Stimulated activated CD8-positive, alpha-beta memory T cell treated with anti-CD3 and anti-CD28 coated beads, Interleukin-2, amount 100 ng/mL, for 1 hour (primary cell): ENCODE measurements at places on chromosomes 11 and 22.

GRCh38 chr22:45911601-45912271, 65.2 kb downstream of the WNT7B start:
- no peak for DNase-seq

DNA sequence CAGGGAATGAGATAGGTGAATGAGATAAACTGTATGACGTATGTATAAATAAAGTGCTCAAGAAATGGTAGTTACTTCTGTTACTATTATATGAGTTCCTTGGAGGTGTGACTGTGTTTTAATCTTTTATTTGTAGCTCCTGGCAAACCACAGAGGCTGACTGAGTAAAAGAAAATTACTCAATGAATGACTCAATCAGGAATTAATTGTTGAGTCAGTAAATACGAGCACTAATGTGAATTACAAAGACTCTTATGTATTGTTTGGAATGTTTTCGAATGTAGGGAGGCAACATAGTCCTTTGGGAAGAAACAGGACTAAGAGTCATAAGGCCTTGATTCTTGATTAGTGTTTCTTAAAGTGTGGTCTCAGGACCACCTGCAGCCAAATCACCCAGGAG, 51.1 kb upstream of the BLID start:
- DNase-seq: no peak

DNA sequence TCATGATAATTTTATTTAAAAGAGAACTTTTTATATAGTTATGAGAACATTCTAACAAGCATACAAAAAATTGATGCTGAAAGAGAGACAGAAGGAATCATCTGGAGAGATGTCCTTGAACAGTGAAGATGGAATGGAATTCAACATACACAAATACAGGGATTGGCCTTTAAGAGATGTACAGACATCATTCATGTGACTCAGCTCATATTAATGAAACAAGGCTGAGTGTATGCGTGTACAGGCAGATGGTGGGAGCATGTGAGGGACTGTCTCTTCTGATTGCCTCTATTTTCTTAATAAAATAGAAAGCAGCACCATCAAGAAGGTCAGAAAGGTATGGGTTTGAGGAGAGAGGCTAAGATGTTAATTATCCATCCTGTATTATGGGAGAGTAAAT, 793.3 kb downstream of the CNTN5 start:
- DNase-seq: no peak

DNA sequence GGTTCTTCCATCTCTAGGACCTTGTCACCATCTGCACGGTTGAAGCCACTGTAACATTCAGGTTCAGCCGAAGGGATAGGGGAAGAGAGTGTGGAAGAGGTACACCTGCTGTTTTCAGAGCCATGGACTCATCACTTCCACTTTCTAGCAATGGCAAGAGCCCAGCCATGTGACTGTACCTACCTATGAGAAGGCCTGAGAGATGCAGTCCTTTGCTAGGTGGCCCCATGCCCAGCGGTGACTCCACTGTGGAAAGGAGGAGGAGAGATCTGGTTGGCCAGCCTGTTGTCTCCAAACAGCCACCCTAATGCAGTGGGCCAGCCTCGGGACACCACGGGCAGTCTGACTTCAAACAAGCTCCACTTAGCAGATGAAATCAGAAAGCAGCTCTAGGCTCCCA, 16.0 kb downstream of the RASD2 start:
- DNase-seq: no peak

DNA sequence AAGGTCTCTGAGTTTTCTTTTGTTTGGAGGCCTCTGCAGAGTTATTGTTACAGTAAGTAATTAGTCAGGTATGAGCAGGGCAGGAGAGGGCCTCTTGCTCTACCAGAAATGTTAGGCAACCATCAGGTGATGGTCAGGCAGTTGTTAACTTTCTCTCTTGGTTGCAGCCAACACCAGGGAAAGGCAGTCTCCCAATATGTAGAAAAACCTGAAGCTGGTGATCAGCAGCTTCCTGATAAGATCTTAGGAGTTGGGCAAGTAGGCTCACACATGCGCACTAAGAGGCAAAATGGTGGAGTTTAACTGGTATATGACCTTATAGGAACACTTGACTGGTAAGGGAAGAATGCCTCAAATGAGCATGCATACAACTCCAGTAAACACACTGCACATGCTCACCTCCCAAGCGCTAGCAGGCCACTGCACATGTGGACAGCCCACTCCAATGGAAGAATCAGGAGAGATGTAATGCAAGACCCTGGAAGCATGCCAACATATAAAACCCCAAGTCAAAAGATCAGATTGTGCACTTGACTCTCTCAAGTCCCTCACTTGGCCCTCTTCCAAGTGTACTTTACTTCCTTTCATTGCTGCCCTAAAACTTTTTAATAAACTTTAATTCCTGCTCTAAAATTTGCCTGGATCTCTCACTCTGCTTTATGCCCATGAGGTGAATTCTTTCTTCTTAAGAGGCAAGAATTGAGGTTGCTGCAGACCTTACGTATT, 23.7 kb upstream of the SLC35F2 start:
- no peak for DNase-seq

- no peak for DNase-seq
Observed at GRCh38 chr11:122038543-122038942, 77.5 kb downstream of the BLID start.

DNA sequence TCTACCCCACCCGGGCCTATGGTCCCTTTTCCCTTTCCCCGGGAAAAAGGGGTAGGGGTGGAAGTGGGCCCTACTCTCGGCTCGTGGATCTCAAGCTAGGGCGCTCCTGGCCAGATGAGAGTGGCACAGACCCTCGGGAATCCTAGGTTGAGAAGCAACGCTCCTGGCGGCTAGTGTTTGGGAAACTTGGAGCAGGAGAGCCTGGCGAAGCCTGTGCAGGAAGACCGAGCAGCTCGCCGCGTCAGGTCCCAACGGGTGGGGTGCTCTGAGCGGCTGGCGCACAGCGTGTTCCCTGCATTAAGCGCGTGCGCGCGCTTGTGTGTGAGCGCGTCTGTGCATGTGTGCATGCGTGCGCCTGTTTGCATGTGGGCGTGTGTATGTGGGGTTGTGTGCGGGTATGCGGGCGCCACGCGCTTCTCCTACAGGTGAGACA, 7.1 kb upstream of the FLI1 start:
- no peak for DNase-seq

DNA sequence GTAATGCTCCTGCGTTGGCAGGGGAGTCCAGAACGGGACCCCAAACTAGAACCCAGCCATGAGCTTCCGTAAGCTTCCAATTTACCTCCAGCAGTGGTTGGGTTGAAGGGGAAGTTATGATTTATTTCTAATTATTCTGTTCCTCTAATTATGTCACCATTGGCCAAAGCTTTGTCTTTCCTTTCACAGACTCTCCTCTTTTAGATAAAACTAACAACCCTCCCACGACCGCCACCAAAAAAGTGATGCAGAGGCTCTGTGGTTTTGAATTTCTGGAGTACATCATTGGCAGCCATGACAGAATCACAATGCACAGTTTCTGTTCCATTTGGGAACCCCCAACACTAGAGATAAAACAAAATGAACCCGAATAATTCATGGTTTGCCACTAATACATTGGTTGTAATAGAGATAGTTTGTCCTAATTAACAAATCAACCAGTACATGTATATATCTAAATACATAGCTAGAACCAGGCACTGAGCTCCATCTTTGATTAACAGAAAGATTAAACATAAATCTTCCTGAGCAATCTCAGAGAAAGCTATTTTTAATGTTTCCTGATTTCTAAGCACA, 64.3 kb downstream of the ETS1 start:
- DNase-seq: no peak

DNA sequence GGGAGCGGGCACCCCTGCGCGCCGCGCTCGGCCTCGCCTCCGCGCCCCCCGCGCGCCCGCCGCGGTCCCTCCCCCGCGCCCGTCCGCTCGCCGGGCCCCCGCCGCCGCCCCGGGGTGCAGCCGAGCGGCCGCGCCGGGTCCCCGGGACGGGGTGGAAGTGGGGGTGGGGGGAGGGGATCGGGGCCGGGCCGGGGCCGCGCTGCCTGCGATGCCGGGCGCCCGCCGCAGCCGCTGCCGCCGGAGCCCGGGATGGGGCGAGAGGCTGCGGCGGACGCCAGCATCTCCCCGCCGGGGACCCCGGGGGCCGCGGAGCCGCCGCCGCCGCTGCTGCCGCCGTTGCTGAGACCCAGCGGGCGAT, 365 bp downstream of the MGAT3 start:
- DNase-seq: no peak

DNA sequence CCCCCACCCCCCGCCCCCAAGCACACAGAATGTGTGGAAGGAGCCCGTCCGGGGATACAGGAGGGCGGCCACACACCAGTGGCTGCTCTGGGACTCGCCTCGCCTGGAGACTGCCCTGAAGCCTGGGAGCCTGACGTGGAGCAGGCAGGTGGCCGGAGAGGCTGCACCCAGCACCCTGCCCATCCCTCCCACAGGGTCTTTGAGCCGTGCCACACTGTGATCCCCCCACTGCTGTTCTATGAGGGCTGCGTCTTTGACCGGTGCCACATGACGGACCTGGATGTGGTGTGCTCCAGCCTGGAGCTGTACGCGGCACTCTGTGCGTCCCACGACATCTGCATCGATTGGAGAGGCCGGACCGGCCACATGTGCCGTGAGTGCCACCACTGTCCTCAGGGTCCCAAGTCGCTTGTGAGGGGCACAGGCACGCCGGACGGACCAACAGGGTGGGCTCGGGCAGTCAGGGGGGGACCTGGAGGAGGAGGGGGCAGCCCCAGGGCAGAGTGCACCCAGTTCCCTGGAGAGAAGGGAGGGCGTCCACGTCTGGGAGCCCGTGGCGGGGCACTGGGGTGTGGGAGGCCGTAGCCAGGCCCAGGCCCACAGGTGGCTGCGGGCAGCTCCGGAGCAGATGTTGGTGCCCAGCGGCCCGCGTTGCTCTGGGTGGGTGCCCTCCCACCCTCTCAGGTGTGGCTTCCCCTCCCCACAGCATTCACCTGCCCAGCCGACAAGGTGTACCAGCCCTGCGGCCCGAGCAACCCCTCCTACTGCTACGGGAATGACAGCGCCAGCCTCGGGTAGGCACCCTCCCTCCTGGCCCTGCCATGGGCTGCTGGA, 27.0 kb upstream of the MUC5B start:
- no peak for DNase-seq

DNA sequence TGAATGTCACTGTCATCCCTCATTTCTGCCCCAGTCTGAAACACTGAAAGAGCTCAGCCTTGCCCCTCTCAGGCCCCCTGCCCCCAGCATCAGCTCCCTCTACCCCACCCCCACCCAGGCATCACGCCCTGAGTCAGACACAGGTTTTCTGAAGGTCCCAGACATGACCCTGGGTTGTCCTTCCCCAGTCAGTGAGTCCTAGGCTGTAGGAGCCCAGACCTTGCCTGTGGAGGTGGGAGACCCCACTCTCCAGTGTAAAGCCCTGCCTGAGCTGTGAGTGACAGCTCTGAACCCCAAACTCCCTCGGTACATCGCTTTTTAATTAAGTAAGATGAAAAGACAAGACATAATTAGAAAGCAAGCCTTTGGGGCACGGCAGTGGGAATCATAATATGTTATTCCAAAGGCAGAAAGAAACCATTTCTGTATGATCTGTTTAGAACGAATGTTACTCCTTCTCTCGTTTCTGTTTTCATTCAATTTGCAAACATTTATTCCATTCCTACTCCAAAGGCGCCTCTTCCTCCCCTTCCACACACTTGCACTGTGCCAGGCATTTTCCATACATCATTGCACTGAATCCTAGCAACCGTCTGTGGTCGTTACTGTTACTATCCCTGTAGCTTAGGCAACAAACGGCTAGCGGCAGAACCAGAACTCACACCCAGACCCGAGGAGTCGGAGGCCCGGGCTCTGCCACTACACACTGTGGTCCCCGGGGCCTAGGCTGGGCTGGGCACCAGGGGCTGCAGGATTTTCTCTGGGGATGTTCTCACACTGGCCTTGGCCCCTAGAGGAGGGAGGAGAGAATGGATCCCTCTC, 63.4 kb downstream of the CD6 start:
- no peak for DNase-seq

- no peak for DNase-seq
Observed at GRCh38 chr11:95993438-95994298, 69.8 kb upstream of the MTMR2 start.

GRCh38 chr22:47276991-47277390, 514.5 kb downstream of the TBC1D22A start:
- no peak for DNase-seq

- no peak for DNase-seq
Observed at GRCh38 chr11:55967914-55968313, 1.8 kb downstream of the OR10AG1 start.

GRCh38 chr11:71244116-71244810, 8.1 kb downstream of the SHANK2 start:
- no peak for DNase-seq

- DNase-seq: no peak
Observed at GRCh38 chr11:18235394-18236334, 938 bp downstream of the SAA4 start.

DNA sequence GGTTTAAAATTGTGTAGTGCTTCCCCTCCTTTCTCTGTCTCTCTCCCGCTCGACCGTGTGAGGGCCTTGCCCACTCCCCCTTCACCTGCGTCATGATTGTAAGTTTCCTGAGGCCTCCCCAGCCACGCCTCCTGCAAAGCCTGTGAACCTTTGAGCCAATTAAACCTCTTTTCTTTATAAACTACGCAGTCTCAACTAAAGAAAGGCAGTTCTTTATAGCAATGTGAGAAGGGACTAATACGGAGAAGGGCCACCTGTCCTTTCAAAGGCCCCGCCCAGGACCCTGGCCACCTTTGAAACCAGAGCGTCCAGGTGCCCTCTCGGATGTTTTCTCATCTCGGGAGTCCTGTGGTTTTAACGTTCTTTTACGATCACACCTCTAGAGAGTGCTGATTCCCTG, 741.5 kb downstream of the BRD1 start:
- no peak for DNase-seq

DNA sequence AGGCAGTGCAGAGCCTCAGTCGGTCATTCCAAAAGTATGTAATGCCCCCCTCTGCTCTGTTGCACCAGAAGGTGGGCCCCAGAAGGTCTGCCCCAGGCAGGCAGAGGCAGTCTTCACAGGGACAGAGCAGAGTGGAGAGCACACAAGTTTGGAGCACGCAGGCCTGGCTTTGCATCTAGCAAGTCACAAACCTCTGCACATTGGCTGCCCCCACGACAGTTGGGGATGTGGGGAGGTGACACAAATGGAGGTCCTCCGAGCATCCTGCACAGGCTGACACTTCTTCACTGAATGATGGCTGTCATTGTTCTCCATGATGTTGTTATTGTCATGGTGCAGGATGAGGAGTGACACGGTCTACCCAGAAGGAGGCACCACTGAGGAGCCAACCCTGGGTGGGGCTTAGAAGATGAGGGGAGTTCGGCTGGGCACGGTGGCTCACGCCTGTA, 11.9 kb downstream of the TOM1 start:
- no peak for DNase-seq

- DNase-seq: no peak
Observed at GRCh38 chr11:106167085-106167484, 89.6 kb downstream of the AASDHPPT start.

GRCh38 chr11:45982656-45983470, 60.4 kb downstream of the LARGE2 start:
- no peak for DNase-seq

DNA sequence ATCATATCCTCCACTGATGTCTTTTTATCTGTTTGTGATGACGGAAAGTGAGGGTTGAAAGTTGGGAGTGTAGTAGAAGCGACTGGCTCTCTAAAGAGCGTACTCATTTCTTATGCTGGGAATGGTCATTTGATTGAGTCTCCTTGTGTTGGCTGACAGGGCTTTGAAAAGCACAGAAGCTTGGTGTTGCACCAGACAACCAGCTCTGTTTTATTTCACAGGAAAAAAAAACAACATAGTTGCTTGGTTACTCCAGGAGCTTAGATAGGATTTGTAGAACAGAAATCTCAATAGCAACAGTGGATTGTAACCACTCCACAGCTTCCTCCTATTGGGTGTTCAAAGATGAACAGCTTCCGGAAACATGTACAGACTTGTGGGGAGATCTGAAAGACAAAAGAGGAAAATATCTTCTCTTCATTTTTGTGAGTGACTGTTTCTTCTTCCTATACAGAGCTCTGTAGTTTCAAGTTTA, 2.7 kb downstream of the RBM14 start:
- no peak for DNase-seq
